ENCODE measurements at places on chromosomes 6 and 20.

GRCh38 chr6:42349753-42350511, 101.8 kb downstream of the TRERF1 start:
- DNase-seq = no peak

DNA sequence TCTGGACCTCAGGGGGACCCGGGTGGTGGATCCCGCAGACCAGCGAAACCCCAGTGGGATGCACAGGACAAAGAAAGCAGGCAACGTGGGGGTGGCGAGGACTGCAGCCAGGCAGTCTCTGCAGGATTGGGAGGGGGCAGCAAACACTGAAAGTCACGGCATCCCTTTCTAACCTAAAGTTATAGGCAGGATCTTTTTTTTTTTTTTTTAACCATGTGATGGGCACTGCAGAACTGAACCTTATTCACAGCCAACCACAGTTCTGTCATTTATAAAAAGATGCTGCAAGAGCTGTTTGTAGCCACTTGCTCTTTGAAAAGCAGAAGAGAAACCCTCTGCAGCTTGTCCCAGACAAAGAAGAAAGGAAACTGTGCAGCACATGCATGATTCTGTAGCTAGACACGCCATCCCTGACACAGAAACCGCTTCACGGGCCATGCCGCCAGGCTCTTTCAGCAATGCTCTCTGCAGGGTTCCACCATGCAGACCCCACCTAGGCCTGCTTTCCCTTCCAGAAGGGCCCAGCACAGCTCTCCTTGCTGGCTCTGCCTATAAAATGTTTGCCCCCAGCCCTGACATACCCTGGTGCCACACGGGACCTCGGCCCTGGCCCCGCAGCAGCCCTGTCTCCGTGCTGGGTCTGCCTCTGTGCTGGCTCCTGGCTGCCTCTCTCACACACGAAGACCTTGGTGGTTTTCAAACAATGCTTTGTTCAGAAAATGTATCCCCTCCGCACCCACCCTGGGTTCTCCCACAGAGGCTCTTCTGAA, 70.8 kb downstream of the PYGB start:
- DNase-seq = no peak

- DNase-seq = no peak
These were observed 329.8 kb upstream of the SOX4 start for GRCh38 chr6:21263531-21264287.

DNA sequence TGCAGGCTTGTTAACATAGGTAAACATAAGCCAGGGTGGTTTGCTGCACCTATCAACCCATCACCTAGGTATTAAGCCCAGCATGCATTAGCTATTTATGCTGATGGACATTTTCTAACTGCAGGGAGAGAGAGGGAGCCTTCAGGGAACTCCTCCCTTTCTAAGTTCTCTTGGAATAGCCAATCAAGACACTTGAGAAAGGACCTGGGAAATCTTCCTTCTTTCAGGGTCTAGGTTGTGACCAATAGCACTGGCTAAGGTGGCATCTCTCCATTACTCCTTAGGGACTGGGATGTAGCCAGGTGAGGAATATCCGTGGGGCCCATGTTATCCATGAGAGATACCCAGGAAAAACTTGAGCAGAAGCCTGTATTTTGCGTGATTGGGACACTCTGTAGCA, 849.6 kb upstream of the MAP3K7 start:
- no peak for DNase-seq

GRCh38 chr6:166008441-166009369, 158.9 kb downstream of the TBXT start:
- DNase-seq = no peak

DNA sequence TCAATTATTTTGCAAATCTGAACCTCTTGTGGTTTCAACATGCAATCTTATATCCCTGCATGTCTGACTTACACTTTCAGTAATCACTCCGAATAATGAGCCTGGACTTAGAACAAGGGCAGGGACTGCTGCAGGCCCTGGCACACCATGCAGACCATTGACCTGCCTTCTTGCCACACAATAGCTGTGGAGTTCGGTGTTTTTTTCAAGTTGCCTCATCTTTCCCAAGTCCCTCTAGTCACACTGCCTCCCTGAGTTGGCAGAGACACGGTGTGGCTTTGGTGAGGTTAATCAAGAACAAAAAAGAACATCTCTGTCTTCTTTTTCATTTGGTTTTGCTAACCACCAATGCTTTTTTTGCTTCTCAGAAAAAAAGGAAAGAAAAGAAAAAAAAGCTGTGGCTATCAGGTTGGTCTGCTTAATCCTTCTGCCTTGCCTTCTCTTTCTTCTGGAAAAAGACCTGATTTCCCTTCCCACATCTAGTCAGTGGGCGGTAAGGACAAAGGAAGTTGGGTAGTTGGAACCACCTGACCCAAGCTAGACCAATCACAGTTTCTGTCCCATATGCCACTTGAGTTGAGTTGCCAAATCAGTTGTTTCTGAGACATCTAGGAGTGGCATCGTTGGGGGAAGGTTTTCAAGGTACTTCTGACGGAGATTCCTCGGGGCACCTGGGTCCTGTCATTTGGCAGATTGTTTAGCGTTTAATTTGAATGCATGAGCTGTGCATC, 55.9 kb upstream of the TASP1 start:
- DNase-seq = no peak

- no peak for DNase-seq
These were observed at the start of gene HLA-DQA1 for GRCh38 chr6:32637219-32637880. Gene HLA-DQA1 (plus strand): TSS chr6:32637406. CDS start chr6:32637459, 53 bp downstream.

DNA sequence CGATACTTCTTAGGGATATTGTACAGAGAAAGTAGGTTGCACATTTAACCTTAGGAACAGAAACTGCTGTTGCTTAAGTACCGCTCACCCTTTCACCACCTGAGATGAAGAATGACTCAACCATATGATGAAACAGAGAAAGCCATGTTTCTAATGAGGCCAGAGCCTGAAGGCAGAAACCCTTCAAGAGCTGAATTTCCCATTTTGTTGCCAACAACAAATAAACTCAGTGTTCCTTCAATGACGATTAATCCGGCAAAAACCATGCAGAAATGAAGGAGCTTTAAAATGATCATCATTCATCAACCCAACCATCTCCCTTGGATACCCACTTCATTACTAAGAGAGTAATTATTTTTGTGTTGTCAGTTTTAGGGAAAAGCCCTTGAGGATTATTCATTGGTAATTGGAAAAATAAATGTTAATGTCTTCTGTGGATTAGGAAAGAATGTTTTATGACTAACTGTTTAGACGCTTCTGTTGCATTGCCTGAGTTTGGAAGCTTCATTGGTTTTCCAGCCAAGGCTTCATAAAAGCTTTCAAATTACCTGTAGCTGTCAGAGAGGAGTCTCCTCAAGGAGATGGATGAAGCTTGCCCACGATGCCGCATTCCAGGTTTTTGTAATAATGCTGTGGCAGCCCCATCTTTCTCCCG, 112.1 kb upstream of the IYD start:
- no peak for DNase-seq

DNA sequence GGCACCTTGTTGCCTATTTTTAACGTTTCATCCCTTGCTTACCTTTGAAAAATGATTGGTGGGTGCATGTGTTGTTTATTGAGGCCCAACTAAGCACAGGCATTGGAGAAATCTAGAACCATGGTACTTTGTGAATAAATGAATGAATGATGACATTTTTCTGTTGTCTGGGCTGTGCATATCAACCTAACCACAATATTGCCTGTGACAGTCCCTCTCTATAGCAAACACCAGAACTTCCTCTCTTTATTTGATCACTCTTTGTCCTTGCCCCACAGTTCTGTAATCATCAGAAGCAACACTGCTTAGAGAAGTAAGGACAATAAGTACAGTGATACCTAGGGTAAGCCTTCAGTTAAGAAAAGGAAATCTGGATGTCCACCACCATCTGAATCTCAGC, 75.1 kb downstream of the TBC1D7 start:
- no peak for DNase-seq

- DNase-seq = no peak
These were observed 623 bp downstream of the MYBL2 start for GRCh38 chr20:43667341-43668132.

- DNase-seq = no peak
These were observed 947.4 kb upstream of the CITED2 start for GRCh38 chr6:140321891-140322290.

GRCh38 chr6:15962449-15962764, 166.5 kb upstream of the MYLIP start:
- DNase-seq = no peak

DNA sequence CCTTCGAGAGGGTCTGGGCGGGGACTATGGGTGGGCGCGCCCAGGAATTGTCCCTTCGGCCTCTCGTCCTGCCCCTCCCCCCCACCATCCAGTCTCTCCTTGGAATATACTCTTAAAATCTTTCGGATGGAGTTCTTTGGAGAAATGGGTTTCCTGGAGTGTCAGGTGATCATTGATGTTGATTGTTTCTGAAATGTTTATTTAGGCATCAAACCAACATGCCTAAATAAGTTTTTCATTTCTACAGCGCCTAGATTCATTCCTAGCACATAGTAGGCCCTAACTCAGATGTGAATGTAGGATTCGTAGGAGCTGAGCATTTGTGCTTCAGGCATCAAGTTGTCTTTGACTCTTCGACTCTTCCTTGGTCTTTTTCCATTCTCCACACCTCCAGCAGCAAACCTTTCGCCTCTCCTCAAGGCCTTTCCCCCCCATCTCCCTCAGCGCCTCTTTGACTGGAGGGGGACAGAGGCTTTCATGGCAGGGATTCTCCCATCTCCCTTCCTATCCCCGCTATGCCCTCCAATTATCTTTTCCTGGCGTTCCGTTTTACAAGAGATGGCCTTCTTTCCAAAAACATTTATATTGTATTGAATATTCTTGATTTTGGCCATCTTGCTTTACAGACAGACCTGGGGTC, 610 bp downstream of the CASP8AP2 start:
- DNase-seq = no peak

DNA sequence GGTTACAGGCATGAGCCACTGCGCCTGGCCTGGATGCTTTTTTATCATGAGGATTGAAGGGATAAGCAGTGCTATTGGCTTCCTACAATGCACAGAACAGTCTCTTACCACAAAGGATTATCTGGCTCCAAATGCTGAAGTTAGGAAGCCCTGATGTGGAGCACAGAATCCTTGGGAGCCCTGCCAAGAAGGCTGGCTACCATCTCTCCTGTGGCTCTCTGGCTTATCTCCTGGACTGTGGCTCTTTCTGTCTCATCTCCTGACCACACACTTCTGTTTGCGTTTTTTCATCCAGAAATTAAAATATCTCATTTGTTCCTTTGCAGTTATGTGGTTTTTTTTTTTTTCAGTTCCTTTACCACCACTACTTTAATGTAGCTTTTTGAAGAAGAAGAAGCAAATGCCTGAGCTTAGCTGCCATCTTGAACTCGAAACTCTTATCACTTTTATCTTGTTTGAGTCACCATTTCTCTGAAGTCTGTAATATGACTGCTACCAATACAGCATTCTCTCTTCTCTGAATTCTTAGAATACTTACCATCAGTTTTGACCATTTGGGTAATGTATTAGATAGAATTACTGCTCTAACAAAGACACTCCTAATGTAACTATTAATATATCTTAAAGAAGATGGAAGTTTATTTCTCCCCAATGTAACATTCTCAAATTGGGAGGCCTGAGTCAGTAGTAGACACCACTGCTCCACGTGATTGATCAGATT, 1044.7 kb downstream of the KIF16B start:
- DNase-seq = no peak

DNA sequence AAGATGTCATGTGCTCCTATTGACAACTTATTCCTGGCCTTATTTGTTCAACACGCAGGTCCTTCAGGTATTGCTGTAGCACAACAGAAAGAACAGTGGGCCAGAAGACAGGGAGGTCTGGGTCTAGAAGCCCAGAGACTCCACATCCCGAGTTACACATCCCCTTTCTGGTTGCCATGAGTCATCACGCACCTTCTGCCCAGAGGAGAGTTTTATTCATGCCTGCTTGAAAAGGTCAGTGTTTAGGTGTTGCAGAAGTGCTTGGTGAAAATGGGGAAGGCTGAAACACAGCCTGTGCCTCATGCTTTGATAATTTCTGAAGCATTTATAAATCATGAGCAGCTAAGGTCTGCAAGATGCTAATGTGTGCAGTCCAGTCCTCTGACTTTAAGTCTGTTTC, 256.4 kb downstream of the GMPR start:
- no peak for DNase-seq

- DNase-seq = no peak
These were observed 29.7 kb downstream of the AKAP12 start for GRCh38 chr6:151269321-151269995.

- no peak for DNase-seq
These were observed 117.5 kb downstream of the SOX4 start for GRCh38 chr6:21710908-21711627.

- DNase-seq = no peak
These were observed 20.3 kb upstream of the ABT1 start for GRCh38 chr6:26576407-26576843.

- DNase-seq = no peak
These were observed 723 bp downstream of the COL11A2 start for GRCh38 chr6:33191383-33192104.

DNA sequence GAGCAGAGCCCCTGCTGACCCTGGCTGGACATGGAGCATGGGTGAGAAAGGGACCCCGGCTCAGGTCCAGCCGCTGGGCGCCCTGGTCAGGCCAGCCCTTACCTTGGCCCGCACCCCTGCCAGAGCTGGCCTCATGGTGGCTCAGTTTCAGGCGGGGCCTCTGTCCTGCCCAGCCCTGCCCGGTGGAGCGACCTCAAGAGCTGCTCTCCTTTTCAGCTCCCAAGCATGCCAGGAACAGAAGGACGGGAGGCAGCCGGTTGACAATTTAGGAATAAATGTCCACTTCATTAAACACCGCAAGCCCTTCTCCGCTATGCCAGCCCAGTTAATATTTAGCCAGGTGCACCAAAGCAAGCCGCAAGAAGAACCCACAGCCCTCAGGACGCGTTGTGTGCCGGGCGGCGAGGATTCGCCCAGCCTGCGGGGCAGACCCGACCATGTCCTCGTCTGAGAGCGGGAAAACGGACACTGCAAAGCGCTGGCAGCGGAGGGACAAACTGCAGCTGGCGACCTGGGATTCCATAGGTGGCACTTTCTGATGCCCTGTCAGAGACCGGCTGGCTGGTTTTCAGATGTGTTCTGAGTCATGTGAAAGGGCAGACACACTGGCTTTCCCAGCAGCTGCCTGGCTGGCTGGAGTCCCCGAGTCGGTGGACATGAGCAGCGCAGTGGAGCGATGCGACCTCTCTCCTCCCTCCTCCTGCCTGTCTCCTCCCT, 221.9 kb downstream of the TTLL2 start:
- no peak for DNase-seq

- peak; percentile 27 for DNase-seq
These were observed 73.4 kb downstream of the FUT9 start for GRCh38 chr6:96089173-96089572.

DNA sequence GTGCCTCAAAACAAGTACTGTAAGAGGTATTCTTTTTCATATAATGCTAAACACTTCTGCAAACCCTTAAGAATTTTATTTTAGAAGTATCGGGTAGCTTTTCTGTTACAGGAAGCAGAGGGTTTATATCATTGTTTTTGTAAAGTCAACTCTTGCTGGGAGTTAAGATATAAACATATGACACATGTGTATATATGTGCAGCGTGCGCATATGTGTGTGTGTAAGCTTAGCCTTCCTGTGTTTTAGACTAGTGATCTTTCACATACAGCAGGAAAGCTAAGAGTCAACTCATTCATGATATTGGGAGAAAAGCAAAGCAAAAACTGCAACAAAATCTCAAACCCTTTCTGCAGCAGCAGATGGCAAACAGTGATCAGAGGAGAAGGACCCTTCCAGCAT, 102.4 kb downstream of the ARID1B start:
- DNase-seq = no peak
